AG09309 (cell line): ENCODE measurements at places on chromosomes 6 and 20.

- no peak for DNase-seq
These were observed 13.4 kb upstream of the COL12A1 start for GRCh38 chr6:75219263-75219662.

DNA sequence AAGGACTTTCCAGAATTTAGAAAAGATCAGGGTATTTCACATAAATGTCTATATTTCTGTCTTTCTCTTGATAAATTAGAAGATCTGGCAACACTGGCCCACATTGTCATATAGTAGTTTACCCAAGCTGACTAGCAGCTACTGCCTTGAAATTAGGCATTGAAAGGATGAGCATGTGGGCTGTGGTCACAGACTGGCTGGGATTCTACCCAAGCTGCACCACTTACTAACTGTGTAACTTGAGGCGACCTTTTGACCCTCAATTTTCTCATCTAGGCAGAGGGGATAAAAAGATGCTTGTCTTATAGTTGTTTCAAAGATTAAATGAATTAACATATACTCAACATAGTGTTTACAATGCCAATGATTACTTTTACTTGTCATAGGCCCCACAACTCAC, 152.7 kb upstream of the BMP2 start:
- DNase-seq, result no peak

GRCh38 chr6:83354747-83355146, 76.1 kb downstream of the ME1 start:
- no peak for DNase-seq

DNA sequence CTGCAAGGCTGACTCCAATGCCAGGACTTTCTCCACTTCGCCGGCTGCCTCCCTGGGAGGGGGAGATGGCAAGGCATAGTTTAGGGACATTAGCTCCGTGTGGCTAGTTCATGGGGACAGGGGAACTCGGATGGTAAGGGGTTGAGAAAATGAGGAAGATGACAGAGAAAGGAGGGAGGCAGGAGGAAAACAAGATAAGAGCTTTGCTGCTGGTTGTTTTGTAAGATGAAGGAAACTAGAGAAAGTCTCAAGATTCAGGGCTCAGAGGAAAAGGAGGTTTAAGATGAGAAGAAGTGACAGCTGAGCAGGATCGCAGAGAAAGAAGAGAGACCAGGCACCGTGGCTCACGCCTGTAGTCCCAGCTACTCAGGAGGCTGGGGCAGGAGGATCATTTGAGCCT, 180.9 kb upstream of the RREB1 start:
- DNase-seq, result no peak

DNA sequence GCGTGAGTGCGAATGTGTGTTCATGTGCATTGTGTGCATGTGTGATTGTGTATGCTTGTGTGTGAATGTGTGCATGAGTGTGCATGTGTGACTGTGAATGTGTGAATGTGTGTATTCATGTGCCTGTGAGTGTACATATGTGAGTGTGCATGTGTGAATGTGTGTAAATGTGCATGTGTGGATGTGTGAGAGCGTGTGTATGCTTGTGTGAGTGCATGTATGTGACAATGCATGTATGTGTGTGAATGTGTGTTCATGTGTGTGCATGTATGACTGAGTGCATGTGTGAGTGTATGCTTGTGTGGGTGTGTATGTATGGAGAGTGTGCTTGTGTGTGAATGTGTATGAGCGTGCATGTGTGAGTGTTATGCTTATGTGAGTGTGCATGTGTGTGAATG, 77.4 kb downstream of the SMOC2 start:
- DNase-seq, result no peak

DNA sequence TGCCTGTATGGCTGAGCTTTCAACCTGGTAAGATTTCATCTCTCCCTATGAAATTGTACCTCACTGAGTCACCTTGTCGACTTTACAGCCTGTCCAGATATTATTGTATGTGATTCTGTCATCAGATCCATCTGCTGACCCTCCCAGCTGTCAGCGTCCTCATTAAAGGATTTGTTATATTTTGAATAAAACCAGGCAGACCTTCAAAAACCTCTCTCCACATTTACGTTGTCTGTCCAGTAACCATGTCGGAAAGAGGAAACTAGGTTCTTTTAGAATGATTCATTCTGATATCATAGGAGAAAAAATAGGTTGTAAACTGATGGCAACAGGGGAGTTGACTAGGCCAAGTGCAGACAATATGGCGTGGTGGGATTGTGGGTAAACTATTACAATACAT, 38.5 kb downstream of the TSPYL4 start:
- DNase-seq, result no peak

GRCh38 chr6:111552241-111552744, 53.4 kb downstream of the TRAF3IP2 start:
- DNase-seq, result peak; percentile 92
